ENCODE measurements at places on chromosomes 4 and X.

DNA sequence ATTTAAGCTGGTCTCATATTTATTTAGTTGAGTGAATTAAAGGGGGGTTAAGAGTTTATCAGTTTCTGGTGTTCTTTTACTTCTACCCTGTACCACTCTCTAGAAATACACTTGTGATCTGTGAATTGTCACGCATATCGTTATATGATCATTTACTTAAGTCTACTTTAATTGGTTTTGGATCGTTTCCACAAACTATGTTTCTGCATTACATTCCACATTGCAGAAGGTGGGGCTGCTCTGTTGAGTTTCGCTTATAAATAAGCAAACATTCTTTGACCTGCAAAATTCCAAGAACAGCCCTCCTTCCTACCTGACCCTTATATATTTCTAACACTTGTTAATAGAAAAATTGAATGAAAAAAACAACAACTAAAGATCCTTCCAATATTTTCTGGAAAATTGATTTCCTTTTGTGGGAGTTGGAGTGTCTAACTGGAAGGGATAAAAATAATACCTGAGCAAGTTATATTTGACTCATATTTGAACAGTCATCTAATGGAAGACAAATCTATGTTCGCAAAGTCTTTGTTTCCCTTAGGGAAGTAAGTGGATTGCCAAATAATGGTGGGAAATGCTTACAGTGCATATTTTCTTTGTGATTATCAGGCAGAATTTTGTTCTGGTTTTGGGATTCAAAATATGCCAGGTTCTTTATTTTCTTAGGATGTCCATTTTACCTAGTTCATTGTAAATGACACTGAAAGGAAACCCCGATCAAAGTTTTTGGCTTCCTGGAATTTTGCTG lies 152.7 kb downstream of the RELL1 start:
- no peak overlapping the region for H3K27ac ChIP-seq
- H3K27me3 ChIP-seq, result no peaks in the 10 kb centered on the region
- H3K4me1 ChIP-seq, result no peaks in the 10 kb centered on the region
- no peak for DNase-seq
- H3K4me3 ChIP-seq, result no peak overlapping the region

- no peak for DNase-seq
- H3K4me3 ChIP-seq, result no peak overlapping the region
- H3K4me1 ChIP-seq, result no peaks in the 10 kb centered on the region
- no peak overlapping the region for H3K27ac ChIP-seq
Observed at GRCh38 chr4:38309471-38309870, 349.3 kb downstream of the PTTG2 start.

DNA sequence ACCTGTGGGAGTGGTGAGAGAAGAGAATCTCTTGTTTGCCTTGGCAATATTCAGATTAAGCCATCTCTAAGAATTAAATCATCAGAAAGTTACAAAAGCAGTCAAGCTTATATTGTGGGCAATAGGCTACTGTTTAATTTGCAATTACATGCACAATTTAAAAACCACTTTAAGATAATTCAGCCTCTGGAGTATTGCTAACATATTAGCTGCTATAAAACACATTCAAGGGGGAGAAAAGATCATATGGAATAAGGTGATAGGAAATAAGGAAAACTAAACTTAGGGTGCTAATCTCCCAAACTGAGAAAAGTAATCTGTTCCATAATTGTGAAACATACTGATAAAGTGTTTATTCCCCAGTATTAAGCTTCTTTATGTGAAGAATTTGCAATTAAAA lies 103.9 kb downstream of the ARAP2 start:
- no peak overlapping the region for H3K27ac ChIP-seq
- H3K36me3 ChIP-seq, result no peaks in the 10 kb centered on the region

- H3K4me3 ChIP-seq, result no peak overlapping the region
- no peaks in the 10 kb centered on the region for H3K4me1 ChIP-seq
- H3K36me3 ChIP-seq, result no peaks in the 10 kb centered on the region
- H3K27ac ChIP-seq, result no peak overlapping the region
- DNase-seq, result no peak
Observed at GRCh38 chr4:24181005-24181404, 291.2 kb upstream of the PPARGC1A start.

GRCh38 chr4:45423896-45424295 lies 697.5 kb upstream of the GNPDA2 start:
- H3K4me1 ChIP-seq, result no peaks in the 10 kb centered on the region
- no peaks in the 10 kb centered on the region for H3K36me3 ChIP-seq
- DNase-seq, result no peak
- H3K4me3 ChIP-seq, result no peak overlapping the region

GRCh38 chrX:69543572-69543971 lies 39.4 kb downstream of the NALF2 start:
- no peaks in the 10 kb centered on the region for H3K36me3 ChIP-seq
- DNase-seq, result no peak
- no peaks in the 10 kb centered on the region for H3K4me1 ChIP-seq
- no peaks in the 10 kb centered on the region for H3K27me3 ChIP-seq

- no peaks in the 10 kb centered on the region for H3K36me3 ChIP-seq
- H3K4me1 ChIP-seq, result no peaks in the 10 kb centered on the region
- DNase-seq, result no peak
- H3K4me3 ChIP-seq, result no peak overlapping the region
Observed at GRCh38 chrX:7347465-7347864, 199.5 kb upstream of the PUDP start.

DNA sequence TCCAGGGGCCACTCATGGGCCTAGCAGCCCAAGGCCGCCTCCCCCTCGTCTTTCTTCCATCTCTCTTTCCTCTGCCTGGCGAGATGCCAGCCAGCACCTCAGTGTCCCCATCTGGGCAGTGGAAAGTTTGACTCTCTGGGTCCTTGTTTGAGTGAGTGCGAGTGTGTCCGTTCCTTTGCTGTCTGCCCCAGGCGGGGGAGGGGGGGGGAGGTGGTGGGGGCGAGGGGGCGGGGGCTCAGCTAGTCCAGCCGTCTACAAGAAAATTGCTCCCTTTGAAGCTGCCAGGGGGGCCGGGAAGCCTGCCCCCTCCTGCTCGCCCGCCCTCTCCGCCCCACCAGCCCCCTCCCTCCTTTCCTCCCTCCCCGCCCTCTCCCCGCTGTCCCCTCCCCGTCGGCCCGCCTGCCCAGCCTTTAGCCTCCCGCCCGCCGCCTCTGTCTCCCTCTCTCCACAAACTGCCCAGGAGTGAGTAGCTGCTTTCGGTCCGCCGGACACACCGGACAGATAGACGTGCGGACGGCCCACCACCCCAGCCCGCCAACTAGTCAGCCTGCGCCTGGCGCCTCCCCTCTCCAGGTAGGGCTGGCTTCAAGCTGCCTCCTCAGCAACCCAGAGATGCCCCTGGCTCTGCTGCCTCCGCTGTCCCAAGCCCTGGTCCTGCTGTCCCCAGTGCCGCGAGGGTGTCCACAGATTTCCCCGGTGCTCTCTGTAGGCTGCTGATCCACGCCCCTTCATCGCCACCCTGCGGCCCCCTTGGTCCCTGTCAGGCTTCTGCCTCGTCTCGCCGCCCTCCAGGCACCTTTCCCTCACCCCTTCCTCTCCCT lies at the start of gene BGN:
Gene BGN, plus strand, starts transcription at position 440 of the 821 bp plus-strand sequence. CDS start 9,652 bp downstream, outside the sequence.
- no peaks in the 10 kb centered on the region for H3K4me1 ChIP-seq
- no peak for DNase-seq
- peaks cover 7% of the 10 kb centered on the region for H3K27me3 ChIP-seq
- peak within 1 kb of the TSS; percentile 20 for H3K4me3 ChIP-seq
- H3K27ac ChIP-seq, result peak within 1 kb of the TSS; percentile 49

GRCh38 chrX:100379388-100379986 lies 30.6 kb downstream of the PCDH19 start:
- H3K36me3 ChIP-seq, result no peaks in the 10 kb centered on the region
- no peaks in the 10 kb centered on the region for H3K4me1 ChIP-seq
- H3K27me3 ChIP-seq, result no peaks in the 10 kb centered on the region
- DNase-seq, result no peak
- H3K27ac ChIP-seq, result no peak overlapping the region

GRCh38 chr4:54545663-54546424 lies 111.9 kb upstream of the KIT start:
- no peaks in the 10 kb centered on the region for H3K27me3 ChIP-seq
- DNase-seq, result no peak
- H3K4me3 ChIP-seq, result no peak overlapping the region
- no peaks in the 10 kb centered on the region for H3K4me1 ChIP-seq

GRCh38 chrX:130419263-130419662 lies 17.5 kb downstream of the RBMX2 start:
- no peaks in the 10 kb centered on the region for H3K36me3 ChIP-seq
- DNase-seq, result no peak
- no peaks in the 10 kb centered on the region for H3K4me1 ChIP-seq
- no peak overlapping the region for H3K4me3 ChIP-seq
- no peak overlapping the region for H3K27ac ChIP-seq
